Stimulated activated CD8-positive, alpha-beta memory T cell treated with anti-CD3 and anti-CD28 coated beads, Interleukin-4, amount 100 ng/mL, for 1 hour (primary cell): ENCODE measurements at places on chromosomes 11 and 22.

- no peak for DNase-seq
Observed at GRCh38 chr11:1226226-1226985, 3.5 kb downstream of the MUC5B start.

DNA sequence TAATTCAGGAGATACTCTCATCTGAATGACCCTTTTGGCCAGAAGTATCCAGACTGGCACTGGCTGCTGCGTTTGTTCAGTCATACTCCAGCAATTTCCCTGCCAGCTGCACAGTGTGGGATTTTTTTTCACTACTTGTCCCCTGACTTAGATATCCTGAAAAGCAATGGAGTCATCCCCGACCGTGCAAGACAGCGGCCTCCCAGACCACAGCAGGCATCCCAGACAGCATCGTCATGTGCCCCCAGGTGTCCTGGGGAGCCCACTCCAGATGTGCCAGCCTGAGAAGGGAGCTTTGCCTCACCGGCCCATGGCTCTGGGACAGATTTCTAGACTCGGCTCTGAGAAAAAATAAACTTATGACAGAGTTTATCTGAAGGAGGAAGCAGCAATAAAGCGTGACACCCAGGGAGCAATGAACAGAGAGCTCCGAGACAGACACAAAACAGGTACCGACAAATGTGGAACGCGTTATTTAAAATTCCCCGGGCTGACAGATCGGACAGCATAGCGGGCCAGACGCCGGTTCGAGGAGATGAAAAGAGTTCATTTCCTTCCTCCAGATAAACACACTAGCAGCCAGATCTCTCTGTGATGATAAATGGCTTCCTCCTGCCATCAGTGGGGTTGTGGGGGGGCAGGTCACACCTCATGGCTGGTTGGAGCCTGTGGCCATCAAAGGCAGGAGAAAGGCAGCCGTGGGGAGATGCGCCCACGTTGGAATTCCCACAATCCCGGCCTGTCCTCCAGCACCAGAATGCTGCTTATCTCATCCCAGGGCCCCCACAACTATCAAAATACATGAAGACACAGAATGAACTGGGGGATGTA, 106.4 kb upstream of the FGF3 start:
- DNase-seq, result no peak

DNA sequence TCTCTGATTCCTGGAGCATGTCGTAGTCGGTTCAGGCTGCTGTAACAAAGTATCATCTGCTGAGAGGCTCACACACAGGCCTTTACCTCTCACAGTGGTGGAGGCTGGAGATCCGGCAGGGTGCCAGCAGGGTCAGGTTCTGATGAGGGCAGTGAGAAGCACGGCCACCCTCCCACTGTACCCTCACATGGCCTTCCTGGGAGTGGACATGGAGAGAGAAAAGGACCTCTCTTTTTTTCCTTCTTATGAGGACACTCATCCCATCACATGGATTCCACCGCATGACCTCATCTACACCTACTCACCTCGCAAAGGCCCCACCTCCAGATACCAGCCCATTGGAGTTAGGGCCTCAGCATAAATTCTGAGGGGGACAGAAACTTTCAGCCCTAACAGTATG, 99.5 kb downstream of the BCR start:
- no peak for DNase-seq

- DNase-seq, result no peak
Observed at GRCh38 chr11:94768602-94769541, 716 bp downstream of the AMOTL1 start.

GRCh38 chr22:19151329-19152191, 1.5 kb upstream of the GSC2 start:
- DNase-seq, result no peak

DNA sequence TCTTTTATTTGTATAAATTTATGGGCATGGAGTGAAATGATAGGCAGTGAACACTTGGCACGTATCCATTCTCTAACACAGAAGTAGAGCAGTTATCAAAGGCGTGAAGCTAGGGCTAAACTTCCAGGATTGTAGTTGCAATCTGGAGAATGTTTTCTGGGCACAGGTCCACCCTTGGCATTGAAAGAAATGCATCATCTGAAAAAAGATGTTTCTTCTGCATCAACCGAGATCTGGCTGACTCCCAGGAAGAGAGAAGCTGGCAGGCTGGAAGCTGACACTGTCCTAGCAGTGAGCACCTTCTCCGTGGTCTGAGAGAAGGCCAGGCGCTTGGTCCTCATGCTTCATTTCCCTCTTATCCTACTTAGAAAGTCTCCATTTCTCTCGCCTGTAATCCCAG, 600.0 kb downstream of the BRD1 start:
- no peak for DNase-seq

DNA sequence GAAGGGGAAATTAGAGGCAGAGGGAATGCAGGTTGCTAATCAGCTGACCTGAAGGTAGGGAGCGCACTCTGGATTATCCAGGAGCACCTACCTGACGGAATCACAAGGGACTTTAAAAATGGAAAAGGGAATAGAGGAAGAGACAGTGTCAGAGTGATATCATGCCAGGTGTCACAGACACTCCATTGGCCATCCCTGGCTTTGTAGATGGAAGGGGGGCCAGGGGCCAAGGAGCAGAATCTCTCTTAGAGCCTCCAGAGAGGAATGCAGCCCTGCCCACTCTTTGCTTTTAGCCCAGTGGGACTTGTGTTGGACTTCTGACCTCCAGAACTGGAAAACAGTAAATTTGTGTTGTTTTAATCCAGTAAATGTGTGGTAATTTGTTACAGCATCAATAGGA, 37.9 kb downstream of the DKK3 start:
- DNase-seq, result no peak

GRCh38 chr11:128926437-128927107, 16.1 kb downstream of the TP53AIP1 start:
- no peak for DNase-seq

DNA sequence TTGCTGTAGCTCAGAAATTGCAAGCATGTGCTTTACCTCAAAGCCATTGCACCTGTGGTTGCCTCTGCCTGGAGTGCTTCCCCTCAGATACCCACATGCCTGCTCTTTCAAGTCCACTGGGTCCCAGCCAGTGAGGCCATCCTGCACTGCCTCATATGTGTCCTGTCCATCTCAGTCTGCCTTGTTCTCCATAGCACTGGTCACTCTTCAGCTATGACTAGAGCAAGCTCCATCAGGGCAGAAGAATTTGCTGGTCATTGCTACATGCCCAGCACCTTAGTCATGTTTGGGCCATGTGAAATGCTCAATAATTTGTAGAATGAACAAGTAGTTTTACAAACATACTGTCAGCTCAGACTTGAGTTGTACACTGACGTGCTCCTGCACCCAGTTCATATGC, 64.4 kb upstream of the HORMAD2 start:
- no peak for DNase-seq

DNA sequence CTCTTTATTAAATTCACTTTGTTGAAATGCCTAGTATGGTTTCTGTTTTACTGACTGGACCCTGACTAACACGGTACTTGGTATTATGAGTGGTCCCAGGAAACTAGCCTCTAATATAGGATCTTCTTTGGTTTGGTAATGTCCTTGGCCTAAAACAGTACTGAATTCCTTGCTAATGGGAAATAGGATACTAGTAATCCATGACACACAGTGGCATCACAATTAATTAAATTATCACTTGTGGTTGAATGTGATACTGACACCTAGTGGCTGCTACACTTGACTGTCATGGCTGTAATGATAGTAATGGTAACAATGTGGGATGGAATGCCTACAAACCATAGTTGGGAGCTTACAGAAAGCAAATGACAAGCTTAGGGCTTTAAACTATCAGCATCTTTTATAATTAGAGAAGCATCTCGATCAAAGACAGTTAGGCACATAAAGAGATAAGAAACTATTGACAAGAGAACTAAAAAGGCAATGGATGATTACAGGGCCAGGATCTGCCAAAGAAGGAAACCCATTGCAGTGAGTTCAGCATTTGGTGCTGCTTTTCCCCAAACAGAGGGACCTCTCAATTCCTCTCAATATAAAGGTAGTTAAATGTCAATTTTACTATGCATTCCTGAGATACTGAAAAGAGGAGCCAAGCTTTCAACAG, 8.6 kb downstream of the DNHD1 start:
- no peak for DNase-seq

DNA sequence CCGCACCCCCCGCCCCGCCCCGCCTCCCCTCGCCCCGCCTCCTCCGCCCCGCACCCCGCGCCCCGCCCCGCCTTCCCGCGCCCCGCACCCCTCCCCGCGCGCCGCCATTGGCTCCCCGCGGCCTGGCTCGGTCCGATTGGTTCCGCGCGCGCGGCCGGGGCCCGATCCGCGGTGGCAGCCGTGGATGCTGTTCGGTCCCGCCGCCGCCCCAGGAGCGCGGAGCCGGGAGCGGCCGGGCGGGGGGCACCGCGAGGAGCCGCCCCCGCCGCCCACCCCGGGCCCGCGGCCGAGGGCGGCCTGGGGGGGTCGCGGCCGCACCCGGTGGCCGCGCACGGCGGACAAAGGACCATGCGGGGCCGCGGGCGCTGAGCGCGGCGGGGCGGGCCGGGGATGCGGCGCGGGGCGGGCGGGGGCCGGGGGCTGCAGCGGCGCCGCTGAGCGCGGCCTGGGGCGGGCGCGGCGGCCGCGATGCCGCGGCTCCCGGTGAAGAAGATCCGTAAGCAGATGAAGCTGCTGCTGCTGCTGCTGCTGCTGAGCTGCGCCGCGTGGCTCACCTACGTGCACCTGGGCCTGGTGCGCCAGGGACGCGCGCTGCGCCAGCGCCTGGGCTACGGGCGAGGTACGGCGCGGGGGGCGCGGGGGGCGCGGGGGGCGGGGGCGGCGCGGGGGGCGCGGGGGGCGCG, at the start of gene B4GALNT4:
TSS of gene B4GALNT4 (plus strand) at position 164 of the 683 bp plus-strand sequence. CDS start at position 469, 305 bp downstream.
- DNase-seq, result no peak
